ENCODE measurements at places on chromosomes 16 and 17.

DNA sequence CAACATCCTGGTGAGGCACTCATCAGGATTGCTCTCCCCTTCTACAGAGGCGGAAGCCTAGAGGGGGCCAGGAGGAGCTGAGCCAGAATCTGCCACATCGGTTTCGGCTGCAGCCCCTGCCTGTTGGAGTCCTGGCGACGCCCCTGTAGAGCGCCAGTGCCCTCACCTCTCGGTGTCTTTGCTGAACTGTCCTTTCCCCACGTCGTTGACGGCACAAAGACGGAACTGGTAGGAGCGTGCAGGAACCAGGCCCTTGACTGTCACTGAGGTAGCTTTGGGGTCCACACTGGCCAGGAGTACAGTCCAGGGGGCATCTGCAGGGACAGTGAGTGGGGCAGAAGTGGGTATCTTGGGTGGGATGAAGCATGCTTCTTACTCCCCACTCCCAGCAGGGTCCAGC lies 110.3 kb upstream of the CDC42EP4 start:
- no peak for DNase-seq

DNA sequence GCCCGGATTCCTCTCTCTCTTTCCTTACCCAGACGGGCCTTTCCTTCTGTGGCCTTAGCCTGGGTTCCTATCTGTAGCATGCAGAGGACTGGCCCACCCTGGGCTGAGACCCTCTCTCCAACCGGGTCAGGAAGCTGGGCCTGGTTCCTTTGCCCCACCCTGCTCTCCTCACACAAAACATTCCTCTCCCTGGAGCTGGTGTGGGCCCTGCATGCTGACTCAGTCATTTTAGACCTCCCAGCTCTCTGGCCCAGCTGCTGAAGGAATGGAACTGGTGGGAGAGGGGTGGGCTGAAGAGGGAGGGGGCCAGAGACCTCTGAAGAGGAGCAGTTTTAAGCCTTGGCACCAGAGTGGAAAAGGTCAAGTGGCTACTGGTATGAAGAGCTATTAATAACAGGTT lies 957 bp downstream of the MYL4 start:
- no peak for DNase-seq

- DNase-seq, result no peak
Measured at GRCh38 chr17:70270554-70270953, 101.2 kb downstream of the KCNJ2 start.

GRCh38 chr16:65105171-65105570 lies 16.7 kb downstream of the CDH11 start:
- no peak for DNase-seq

DNA sequence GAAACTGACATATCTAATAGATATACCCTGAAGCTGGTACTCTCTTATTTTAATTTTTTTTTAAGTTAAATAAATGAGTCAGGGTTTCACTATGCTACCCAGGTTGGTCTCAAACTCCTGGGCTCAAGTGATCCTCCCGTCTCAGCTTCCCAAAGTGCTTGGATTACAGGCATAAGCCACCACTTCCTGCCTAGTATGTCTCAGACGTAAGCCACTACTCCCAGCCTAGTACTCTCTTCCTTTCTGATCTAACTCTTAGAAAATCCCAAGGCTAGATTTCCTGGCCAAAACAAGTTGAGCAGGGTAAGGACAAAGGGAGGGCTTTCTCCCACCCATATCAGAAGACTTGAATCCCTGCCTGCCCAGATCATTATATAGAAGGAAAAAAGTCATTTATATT lies 33.7 kb downstream of the HOXB1 start:
- DNase-seq, result no peak

Measured in choroid plexus epithelial cell (primary cell).